ENCODE measurements at places on chromosomes 2 and 18.

- DNase-seq: no peak
Observed at GRCh38 chr2:8623576-8623957, 58.3 kb upstream of the ID2 start.

- peak; percentile 82 for DNase-seq
Observed at GRCh38 chr18:45248240-45248903, 366.9 kb upstream of the SLC14A2 start.

- no peak for DNase-seq
Observed at GRCh38 chr2:188875104-188875503, 99.1 kb upstream of the COL3A1 start.

DNA sequence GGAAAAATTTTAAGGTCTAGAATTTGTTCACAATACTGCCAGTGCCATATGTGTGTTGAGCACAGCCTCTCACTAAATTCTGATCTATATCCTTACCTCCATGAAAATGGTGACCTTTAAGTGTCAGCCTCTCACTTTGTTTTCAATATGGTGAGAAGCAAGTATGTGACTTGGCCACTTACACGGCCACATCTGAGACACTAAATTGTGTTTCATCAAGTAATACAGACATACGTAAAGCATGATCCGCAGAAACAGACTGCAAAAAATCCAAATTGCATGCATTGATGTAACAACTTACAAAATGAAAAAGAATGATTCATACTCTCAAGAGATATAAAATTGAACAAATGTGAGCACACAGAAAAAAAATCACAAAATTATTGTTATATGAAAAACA lies 55.2 kb upstream of the UGP2 start:
- peak; percentile 8 for DNase-seq

GRCh38 chr18:11972371-11973174 lies 8.7 kb upstream of the IMPA2 start:
- DNase-seq: no peak

DNA sequence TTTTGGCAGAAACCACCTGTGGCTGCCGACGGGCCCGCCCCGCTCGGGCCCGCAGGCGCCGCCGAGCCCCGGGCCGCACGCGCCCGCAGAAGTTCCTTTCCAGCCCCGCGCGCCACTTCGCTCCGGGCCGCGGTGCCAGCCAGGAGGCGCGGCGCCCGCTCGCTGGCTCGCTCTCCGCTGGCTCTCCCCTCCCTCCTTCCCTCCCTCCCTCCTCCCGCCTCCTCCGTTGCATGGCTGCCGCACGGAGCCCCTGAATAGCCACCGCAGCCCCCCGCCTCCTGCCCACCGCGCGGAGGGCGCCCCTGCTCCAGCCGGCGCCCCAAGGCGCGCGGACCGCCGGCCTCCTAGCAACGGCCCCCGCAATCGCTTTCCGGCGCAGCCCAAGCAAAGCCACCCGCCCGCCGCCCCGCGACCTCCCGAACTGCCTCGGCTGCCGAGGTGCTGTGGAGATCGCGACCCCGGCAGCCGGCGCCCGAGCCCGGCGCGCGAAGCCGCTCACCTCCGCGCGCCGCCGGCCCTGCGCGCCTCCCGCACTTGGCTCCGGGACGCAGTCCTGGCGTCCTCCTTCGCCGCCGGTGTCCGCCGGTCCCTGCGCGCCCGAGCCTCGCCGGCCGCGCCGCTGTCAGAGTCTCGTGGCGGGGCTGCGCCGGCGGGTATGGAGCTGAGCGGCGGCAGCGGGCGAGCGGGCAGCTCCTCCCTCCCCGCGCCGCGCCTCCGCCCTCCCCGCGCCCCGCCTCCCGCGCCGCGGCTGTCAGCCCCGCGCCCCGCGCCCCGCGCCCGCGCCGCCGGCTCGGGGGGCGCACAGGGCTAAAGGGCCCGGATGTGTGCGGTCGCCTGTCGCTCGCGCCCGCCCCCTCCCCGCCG lies at the start of gene ZBTB7C:
Gene ZBTB7C, minus strand, starts transcription at position 657 of the 864 bp plus-strand sequence.
- DNase-seq: peak; percentile 22

- DNase-seq: no peak
Observed at GRCh38 chr2:132466428-132467028, 49.9 kb downstream of the GPR39 start.

- DNase-seq: no peak
Observed at GRCh38 chr2:109183871-109184270, 54.9 kb downstream of the SH3RF3 start.

GRCh38 chr2:43452318-43452731 lies 143.5 kb downstream of the THADA start:
- no peak for DNase-seq

DNA sequence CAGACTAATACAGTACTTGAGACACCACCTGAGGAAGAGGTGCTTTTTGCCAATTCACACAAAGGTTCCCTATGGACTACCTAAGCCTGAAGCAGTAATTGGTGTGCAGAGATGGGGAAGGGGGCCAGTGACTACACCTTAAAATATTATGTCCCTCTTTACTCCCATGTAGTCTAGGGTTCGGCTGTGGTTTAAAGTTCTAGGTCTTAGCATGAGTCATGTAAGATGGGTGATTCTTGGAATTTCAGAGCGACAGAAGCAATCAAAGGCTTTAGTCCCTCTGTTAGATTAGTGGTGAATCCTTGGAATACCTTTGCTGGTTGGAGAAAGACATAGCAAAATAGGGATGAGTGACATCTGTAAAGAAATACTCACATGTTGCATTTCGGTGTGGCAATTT lies 14.3 kb upstream of the CCDC85A start:
- no peak for DNase-seq

DNA sequence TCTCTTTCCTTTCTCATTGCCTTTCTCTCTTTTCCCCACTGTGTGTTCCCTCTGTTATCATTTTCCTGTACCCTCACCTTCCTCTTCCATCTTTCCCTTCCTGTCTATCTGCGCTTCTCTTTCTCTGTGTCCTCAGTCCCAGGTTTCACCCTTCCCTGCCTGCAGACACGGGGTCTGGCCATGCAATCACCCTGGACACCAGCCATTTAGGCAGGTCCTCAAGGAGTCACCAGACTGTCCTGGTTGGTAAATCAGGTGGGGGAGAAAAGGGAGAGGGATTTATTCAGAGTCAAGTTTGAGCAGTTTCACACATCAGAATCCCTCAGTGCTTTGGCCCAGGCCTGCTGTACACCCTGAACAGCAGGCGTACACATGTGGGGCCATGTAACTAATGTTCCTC lies 169.3 kb downstream of the ANKRD30B start:
- no peak for DNase-seq

DNA sequence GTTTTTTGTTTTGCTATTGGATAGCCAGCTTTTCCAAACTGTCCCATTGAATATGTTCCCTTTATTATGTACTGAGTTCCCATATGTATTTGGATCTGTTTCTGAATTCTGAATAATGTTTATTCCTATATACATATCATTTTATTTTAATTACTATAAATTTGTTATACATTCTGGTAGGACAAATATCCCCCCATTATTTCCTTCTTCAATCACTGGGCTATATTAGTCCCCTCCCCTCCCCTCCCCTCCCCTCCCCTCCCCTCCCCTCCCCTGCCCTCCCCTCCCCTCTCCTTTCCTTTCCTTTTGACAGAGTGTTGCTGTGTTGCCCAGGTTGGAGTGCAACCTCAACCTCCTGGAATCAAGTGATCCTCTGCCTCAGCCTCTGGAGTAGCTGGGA lies 26.3 kb downstream of the RAB3GAP1 start:
- no peak for DNase-seq

DNA sequence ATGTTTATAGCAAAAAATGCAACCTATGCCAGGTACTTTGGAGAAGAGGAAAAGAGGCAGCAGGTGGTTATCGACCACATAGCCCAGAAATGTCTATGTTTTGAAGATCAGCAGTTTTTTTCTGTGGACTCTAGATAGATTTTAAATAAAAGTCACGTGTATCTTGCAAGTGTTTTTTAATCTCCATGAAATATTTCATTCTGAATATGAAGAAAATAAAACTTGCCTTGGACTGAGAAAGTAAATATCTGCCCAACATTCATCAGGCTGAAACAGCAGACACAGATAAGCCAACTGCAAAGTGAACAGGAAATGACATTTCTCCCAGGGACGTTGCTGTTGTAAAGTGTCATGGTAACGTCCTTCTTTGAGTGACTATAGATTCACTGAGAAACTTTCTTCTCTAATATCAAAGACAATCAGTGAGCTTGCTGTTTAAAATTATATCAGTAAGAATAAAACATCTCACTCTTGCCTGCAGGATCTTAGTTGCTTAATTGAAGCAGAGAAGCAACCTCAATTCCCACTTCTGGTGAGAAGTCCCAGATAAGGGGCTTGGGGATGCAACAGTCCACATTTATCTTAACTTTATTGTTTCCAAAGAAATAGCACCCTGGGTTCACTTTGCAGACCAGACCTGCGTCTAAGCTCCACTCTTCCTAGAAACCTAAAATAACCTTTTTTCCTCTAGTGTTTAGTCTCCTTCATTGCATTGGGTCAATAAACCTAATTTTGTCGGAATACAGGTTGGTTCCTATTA lies 6.3 kb downstream of the MYOM1 start:
- DNase-seq: no peak

GRCh38 chr2:29113891-29114321 lies 1.3 kb upstream of the CLIP4 start:
- DNase-seq: peak; percentile 77

DNA sequence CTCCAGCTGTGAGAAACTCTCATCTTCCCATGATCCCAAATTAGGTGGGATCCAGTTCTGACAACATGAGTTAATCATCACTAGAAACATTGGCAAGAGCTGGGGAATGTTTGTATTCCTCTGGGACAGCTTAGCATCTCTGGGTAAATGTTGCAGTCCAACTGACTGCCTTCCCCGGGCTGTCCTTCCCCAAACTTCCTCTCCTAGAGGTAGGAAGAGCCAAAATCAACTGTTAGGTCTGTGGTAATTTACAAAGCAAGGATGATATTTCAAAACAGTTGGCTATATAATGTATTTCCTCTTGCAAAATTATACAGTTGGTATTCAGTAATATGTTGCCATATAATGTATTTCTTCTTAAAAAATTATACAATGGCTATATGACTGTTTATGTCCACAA lies 148.5 kb downstream of the MGAT5 start:
- no peak for DNase-seq

DNA sequence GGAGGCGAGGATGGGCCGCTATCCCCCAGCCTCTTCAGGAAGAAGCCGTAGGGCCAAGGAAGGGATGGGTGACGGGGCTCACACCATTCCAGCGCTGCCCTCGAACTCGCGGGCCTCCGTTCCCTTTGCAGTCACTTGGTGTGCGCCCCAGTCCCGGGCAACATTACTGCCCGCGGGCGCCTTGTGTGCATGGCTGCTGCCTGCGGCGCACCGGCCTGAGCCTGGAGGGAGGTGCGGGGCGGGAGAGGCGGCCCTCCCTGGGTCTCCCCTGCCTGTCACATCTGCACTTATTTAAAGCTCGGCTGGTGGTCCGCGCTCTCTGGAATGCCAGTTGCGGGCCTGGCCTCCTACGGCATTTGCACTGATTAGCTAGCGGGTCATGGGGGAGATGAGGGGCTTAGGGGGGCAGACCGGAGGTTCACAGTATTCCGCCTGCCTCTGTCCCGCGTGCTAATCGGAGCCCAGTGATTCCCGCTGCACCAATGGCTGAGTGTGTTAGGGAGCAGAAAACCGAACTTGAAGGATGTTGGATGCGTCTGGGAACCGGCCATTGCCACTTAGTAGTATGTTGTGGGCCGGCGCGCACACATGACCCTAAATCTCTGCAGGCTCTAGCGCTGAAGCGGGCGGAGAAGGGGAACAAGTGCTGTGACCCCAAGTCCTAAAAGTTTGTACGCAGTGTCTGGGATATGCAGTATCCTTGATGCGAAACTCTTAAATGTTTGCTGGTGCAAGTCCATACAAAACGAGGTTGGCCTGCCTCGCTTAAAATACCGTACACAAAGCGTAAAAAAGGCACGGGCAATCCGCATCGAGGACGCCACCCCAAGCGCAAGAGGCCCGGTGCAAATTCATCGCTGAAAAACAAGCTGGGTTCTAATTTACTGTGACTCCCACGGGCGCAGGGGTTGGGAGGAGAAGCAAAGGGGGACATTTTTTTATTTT lies 161.2 kb upstream of the SIX2 start:
- DNase-seq: peak; percentile 34

DNA sequence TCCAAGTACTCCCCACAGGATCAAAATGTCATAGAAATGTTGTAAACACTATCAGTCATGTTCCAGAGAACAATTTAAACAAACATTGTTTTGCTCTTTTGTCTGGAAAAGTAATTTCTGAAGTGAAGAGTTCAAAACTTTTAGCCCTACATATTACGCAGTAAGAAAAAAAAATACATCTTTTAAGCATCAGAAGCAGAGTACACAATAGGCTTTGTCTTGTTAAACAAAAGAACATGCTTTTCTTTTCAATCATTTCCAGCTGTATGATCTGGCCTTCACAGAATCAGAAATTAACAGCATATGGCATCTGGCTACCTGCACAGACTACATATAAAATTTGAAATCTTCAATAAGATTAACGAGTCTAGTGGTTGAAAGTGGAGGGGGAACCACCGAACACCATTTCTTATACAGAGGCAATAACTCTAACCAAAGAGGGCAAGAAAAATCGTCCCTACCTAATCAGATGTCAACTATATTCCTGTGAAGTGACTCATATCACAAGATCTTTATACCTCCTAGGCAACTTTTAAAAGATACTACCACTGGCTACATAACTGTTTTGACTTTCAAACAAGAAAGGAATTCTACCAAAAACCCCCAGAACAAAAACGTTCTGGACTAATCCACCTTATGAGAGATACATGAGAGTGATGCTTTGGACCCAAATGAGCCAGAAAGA lies 149.3 kb downstream of the EXOC6B start:
- DNase-seq: no peak

DNA sequence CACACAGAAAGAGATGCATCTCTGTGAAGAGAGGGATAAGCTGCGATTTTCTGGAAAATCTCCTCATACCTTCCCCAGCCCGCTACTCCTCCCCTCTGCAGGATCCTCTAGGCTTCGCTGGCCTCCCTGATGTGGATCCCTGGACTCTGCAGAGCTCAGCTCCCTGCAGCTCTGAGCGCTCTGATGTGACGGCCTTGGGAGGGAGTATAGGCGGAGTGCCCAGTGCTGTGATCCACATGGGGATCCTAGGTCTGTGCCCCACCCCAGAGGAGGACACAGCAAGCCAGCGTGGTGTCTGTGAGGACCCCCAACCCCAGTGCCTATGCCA lies 111.0 kb downstream of the GYPC start:
- no peak for DNase-seq

GRCh38 chr18:62844850-62845643 lies 129.7 kb downstream of the PHLPP1 start:
- no peak for DNase-seq

GRCh38 chr2:200305797-200306195 lies 697 bp upstream of the SPATS2L start:
- DNase-seq: peak; percentile 54

DNA sequence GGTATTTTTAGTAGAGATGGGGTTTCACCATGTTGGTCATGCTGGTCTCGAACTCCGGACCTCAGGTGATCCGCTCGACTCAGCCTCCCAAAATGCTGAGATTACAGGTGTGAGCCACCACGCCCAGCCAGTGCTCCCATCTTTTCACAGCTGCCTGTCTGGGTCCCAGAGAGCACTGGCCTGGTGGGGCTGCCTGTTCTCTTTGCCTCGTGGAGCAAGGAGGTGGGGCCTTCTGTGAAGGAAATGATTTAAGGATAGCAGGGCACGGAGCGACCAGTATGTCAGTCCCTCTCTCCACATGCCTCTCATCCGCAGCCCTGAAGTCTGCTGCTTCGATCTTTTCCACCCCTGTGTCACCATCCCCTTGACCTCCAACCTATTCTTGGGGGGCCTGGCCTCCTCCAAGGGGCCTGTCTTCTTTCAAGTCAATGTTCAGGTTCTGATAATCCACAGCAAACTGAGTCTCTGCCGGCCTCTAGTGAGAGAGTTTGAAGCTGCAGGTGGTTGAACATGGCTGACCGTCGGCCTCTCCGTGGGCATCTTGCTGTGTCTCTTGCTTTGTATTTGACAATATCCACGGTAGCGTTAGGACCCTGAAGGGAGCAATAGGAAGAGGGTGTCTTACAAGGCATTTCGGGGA lies 28.2 kb upstream of the GIGYF2 start:
- peak; percentile 55 for DNase-seq

Data from cardiac muscle cell (in vitro differentiated cells and primary cell).